ENCODE measurements at places on chromosomes 13 and 19. TPM values are rescaled to one million over a fixed set of nuclear protein-coding genes. Genes with fewer than 3 reads are reported as not detected.

TNFSF11 gene
- total RNA-seq = 0.66 TPM

VSTM2B gene
- total RNA-seq = not detected

MAB21L1 gene
- total RNA-seq = not detected

ZIC5 gene
- total RNA-seq = not detected

FXYD3 gene
- 1,386 TPM for total RNA-seq

PSG7 gene
- not detected for total RNA-seq

ZNF443 gene
- total RNA-seq = 7.6 TPM

CADM4 gene
- 5.8 TPM for total RNA-seq

ARGLU1 gene
- total RNA-seq = 60.0 TPM

ZNF682 gene
- total RNA-seq = 5.5 TPM

GIPR gene
- 9.5 TPM for total RNA-seq

HIF3A gene
- total RNA-seq = 7.1 TPM

COX6B2 gene
- total RNA-seq = 15.2 TPM

PODNL1 gene
- total RNA-seq = 4.1 TPM

STAP2 gene
- 218 TPM for total RNA-seq

TRPM4 gene
- total RNA-seq = 175 TPM

KANK3 gene
- total RNA-seq = 1.7 TPM

ANKLE1 gene
- 0.44 TPM for total RNA-seq

GPR4 gene
- 0.52 TPM for total RNA-seq

TMEM150B gene
- 47.2 TPM for total RNA-seq

PSG11 gene
- not detected for total RNA-seq

RNF225 gene
- not detected for total RNA-seq

ZNF835 gene
- 1.1 TPM for total RNA-seq

SLC15A1 gene
- total RNA-seq = 38.5 TPM

KLK1 gene
- 130 TPM for total RNA-seq

RFXAP gene
- 2.4 TPM for total RNA-seq

C19orf73 gene
- total RNA-seq = 3.5 TPM

CA11 gene
- total RNA-seq = 2.7 TPM

SRRM5 gene
- total RNA-seq = 0.57 TPM

PGLYRP2 gene
- not detected for total RNA-seq

ADM5 gene
- 2.0 TPM for total RNA-seq

KASH5 gene
- total RNA-seq = not detected

AP3D1 gene
- total RNA-seq = 105 TPM

CIRBP gene
- 163 TPM for total RNA-seq

NFIC gene
- 71.3 TPM for total RNA-seq

ABHD8 gene
- 4.3 TPM for total RNA-seq

CEACAM3 gene
- 2.8 TPM for total RNA-seq

PET100 gene
- 118 TPM for total RNA-seq

TUBA3C gene
- total RNA-seq = not detected

FPR3 gene
- total RNA-seq = 1.3 TPM

PLEKHA4 gene
- 6.6 TPM for total RNA-seq

CELF5 gene
- 0.59 TPM for total RNA-seq
